Stimulated activated CD8-positive, alpha-beta memory T cell treated with anti-CD3 and anti-CD28 coated beads, Interleukin-7, amount 100 ng/mL, for 48 hours (primary cell): ENCODE measurements at places on chromosomes 6 and 20.

DNA sequence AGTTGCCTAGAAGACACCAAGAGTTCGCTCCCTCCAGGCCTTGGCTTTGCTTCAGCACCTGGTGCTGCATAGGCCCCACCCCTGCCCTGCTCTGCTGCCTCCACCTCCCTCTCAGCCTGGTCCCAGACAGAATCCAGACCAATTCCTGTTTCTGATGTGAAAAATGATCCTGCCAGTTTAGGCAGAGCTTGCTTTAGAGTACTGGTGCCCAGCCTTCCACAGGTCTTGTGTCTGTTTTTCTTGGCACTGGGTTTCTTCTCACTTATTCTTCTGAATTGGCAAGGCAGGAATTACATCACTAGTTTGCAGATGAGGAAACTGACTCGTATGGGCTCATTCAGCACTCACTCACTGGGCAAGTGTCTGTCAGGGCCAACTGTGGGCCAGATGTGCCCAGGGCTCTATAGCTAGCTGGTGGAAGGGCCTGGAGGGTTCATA, 53.0 kb downstream of the HLA-A start:
- DNase-seq: no peak

DNA sequence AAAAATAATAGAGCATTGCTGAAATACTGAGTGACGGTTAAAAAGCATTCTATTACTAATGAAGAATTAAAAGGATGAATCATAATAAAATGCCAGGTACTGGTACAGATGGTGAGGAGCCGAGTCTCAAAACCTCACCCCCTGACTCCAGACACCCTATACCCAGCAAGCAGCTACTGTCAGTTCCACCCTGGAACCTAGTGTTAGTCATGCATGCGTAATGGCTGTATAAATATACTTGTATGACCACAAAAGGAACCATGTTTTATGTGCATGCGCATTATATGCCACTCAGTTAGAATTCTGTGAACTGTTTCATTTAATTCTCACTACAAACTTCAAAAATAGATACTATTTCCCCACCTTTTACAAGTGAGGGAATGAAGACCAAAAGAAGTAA, 568.7 kb upstream of the RNF217 start:
- no peak for DNase-seq

DNA sequence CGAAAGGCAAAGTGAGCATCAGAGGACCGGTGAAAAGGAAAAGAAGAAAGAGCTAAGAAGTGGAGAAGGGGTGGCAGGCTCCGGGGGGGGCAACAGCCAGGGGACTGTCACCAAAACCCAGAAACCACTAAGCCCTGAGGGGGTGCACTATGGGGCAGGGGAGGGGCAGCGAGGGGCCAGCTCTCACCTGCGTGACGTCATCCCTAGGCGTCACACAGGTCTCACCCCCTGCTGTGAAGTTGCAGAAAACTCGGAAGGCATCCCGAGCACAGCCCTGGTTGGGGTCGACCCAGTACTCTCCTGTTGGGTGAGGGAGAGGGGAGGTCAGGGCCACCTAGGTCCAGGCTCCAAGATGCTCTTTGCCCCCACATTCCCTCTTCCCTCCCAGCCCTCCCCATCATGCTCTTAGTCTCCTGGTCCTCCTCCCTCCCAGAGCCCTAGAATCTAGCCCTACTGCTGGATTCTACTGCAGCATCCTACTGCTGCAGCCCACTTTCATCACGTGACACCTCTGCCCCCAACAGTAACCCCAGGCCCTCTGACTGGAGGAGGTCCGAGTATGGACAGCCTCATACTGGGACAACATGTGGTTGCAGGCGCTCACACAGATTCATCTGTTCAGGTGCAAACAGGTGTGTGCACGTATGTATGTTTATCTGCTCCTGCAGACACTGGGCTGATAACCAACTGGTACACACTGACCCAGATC, 27.4 kb downstream of the COL11A2 start:
- DNase-seq: no peak

DNA sequence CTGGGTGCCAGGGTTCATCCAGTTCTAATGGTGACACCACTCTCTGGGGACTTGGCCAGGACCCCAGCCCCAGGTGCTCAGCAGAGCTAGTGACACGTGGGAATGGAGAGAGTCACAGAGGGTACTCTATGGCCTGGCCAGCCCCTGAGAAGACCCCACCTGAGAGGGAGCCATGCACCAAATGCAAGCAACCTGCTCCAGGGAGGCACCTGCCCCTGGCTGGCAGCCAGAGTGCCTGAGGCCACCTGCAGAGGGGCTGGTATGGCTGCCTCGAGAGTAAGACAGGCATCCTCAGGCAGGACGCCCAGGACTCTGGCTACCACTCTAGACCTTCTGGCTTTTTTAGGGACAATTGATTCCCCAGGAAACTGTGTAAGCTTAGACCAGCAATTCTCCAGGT, 38.6 kb upstream of the CST7 start:
- DNase-seq: no peak

GRCh38 chr6:112338166-112338709, 8.9 kb upstream of the RFPL4B start:
- no peak for DNase-seq

GRCh38 chr6:153590411-153590810, 448.6 kb upstream of the OPRM1 start:
- DNase-seq: no peak

DNA sequence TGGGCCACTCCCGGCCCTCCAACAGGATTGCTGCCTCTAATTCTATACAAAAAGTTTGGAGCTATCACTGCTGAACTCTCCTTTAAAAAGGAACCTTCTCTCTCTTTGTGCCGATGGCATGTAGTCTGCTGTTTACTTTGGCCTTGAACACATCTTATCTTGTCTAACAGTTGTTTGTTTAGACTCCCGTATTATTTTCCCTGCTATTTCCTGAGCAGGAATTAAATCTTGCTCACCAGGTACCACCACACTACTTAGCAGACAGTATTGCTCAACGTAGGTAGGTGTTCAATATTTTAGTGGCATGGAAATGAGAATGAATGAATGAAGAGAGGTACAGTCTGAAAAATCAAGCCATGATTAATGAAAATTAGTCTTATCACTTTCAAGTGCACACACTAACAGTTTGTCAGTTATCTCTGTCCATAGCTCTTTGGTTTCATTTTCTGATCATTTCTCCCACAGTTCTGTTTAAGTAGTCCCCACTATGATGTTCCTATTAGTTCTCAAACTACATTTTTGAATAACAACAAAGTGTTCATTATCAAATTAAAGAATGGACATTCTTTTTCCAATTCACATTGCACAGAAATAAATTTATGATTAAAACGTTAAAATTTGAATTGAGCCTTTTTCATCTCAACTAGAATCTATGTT, 6.8 kb upstream of the HEY2 start:
- no peak for DNase-seq

GRCh38 chr20:64057628-64058498, 5.1 kb upstream of the TCEA2 start:
- DNase-seq: peak; percentile 60

DNA sequence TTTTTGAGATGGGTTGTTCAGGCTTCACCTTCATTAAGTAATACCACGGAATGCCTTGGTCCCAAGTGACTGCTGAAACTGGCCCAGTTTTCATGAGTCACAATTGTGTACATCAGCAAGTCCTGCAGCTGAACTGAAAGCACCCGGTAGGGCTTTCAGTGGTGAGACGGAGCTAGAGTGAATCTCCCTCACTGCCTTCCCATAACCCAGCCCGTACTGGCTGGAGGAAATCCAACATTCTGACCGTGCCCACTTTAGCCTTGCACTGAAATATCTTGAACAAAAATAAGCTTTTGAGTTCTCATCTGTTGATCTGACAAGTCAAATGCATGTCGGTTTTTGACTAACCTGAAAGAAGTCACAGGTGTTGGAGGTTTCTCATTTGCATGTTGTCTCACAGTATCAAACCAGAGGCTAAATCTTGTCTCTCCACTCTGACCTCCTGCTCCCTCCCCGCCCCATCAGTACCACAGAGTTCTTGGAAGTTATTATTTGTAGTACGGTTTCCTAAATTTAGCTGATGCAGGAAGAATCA, 35.9 kb downstream of the DUSP22 start:
- no peak for DNase-seq

- no peak for DNase-seq
Observed at GRCh38 chr20:7585126-7585679, 355.1 kb downstream of the HAO1 start.
